ENCODE measurements at places on chromosomes 7 and 10. TPM values are rescaled to one million over a fixed set of nuclear protein-coding genes. Genes with fewer than 3 reads are reported as not detected.

- no peak overlapping the region for H3K4me3 ChIP-seq
- H3K27me3 ChIP-seq, result no peaks in the 10 kb centered on the region
- no peak for DNase-seq
- no peaks in the 10 kb centered on the region for H3K36me3 ChIP-seq
- H3K27ac ChIP-seq, result no peak overlapping the region
- H3K4me1 ChIP-seq, result no peaks in the 10 kb centered on the region
Observed at GRCh38 chr7:81887098-81888090, 117.5 kb upstream of the HGF start.

Gene CALY
- not detected for total RNA-seq

- H3K27me3 ChIP-seq, result peaks cover 1% of the 10 kb centered on the region
- no peaks in the 10 kb centered on the region for H3K4me1 ChIP-seq
- H3K27ac ChIP-seq, result no peak overlapping the region
- DNase-seq, result no peak
Observed at GRCh38 chr10:97551271-97551670, 21.3 kb upstream of the ANKRD2 start.

Gene CCDC71L
- 16.6 TPM for total RNA-seq

Gene CASP7
- total RNA-seq, result 32.6 TPM

Gene LIPM
- total RNA-seq, result not detected

DNA sequence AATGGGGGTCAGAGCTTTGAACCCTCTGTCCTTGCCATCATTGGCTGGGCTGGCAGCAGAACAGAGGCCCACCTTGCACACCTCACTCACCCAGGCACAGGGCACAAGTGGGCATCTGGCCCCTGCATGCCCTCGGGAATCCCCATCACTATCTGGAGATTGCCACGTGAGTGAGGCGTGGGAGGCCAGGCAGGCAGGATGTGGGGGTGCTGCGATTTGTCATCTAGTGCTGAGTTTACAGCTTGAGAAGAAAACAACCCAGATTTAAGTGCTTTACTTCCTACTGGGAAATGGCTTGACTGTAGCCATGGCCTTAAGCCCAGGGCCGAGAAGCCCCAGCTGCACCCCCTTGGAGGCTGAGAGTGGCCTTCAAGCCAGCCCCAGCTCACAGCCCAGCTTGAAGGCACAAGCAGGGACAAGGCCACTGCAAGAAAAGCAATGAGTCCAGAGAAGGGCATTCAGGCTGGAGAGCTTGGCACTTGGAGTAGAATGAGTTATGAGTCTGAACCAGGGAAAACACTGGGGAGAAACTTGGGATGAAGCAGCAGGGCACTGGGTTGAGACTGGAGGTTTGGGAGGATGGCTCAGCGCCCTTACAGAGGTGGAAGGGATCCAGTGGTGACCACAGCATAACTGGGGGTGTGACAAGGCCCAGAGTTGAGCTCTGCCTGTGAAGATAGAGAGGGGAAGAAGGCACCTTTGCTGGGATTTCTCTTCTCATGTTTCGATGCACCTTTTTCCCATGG lies 123.0 kb downstream of the CXCL12 start:
- no peaks in the 10 kb centered on the region for H3K27me3 ChIP-seq
- no peaks in the 10 kb centered on the region for H3K4me1 ChIP-seq
- H3K4me3 ChIP-seq, result no peak overlapping the region
- DNase-seq, result no peak
- H3K27ac ChIP-seq, result no peak overlapping the region

Gene SUPV3L1
- total RNA-seq, result 36.8 TPM

DNA sequence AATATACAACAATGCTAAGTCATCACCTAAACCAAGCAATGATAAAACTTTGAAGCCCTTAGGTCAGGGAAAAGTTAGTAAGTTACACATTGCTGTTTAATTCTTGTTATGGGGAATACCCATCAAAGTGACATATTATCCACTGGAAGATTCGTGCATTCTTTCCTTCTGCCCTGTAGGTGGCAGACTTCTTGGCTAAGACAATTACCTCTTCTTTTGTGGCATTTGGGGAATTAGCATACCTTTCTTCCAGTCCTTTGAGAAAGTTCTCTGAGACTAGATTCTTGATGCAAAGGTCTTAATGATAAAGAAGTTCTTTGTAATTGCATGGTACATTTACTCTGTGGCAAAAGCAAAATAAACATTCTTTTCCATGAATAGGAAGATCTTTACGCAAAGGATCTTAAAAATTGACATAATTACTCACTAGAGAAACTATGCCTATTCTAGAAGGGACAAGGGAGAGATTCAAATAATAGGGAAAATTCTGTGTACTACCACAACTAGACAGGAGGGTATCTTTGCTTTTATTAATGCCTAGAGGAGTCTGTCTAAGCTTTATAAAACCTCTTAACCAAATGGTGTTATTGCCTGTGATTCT lies 395.9 kb downstream of the GRM8 start:
- no peak for DNase-seq
- H3K4me3 ChIP-seq, result no peak overlapping the region
- no peak overlapping the region for H3K27ac ChIP-seq
- no peaks in the 10 kb centered on the region for H3K4me1 ChIP-seq

DNA sequence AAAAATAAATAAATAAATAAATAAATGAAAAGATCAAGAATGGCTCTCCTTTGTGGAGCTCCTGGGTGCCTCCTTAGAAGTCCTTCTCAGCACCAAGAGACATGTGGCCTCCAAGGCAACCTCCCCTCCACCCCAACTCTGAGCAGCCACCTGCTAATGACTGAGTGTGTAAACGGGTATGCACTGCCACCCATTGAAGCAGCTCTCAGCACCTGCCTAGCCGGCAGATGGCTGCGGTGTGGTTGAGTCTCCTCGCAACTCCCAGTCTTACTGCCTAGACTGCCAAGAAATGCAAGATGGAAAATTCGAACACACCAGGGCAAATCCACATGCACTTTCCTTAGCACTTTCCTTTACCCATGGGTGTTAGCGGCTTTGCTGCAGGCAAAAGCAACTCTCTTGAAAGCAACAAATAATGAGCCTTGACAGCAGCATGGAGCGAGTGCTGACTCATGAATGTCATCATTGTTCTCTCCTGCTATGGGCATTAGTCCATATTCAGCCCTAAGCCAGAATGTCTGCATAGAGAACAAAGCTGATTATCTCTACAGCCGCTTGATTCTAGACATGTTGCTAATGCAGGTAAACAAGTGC lies 913.9 kb upstream of the AUTS2 start:
- H3K36me3 ChIP-seq, result no peaks in the 10 kb centered on the region
- H3K4me1 ChIP-seq, result no peaks in the 10 kb centered on the region
- H3K27ac ChIP-seq, result no peak overlapping the region
- DNase-seq, result no peak
- H3K4me3 ChIP-seq, result no peak overlapping the region

DNA sequence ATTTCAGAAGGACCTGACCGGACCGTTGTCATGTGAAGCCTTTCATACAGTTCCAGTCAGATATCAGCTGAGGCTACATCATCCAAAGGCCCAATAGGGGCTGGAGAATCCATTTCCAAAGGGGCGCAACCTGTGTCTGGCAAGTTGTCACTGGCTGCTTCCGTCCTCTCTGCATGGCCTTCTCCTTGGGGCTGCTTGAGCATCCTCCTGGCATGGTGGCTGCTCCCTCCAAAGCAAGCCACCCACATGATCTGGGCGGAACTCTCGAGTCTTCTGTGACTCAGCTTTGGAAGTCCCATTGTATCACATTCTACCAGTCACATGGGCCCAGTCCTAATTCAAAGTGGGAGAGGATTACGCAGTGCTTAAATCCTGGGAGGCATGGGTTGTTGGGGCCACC lies 207.0 kb upstream of the SHH start:
- H3K36me3 ChIP-seq, result no peaks in the 10 kb centered on the region
- DNase-seq, result no peak

- peaks cover under 1% of the 10 kb centered on the region for H3K27me3 ChIP-seq
- no peak overlapping the region for H3K4me3 ChIP-seq
- H3K27ac ChIP-seq, result no peak overlapping the region
- DNase-seq, result no peak
Observed at GRCh38 chr10:78696791-78697395, 371.9 kb upstream of the ZMIZ1 start.

Gene CRTAC1
- total RNA-seq, result not detected

GRCh38 chr7:25567430-25567829 lies 339.1 kb upstream of the NPVF start:
- no peak overlapping the region for H3K27ac ChIP-seq
- peaks cover 6% of the 10 kb centered on the region for H3K4me1 ChIP-seq
- H3K4me3 ChIP-seq, result no peak overlapping the region
- no peaks in the 10 kb centered on the region for H3K27me3 ChIP-seq
- DNase-seq, result no peak

GRCh38 chr7:106583100-106583499 lies 77.9 kb downstream of the CCDC71L start:
- H3K4me3 ChIP-seq, result no peak overlapping the region
- DNase-seq, result no peak
- H3K27ac ChIP-seq, result no peak overlapping the region
- H3K4me1 ChIP-seq, result no peaks in the 10 kb centered on the region
- H3K27me3 ChIP-seq, result no peaks in the 10 kb centered on the region

DNA sequence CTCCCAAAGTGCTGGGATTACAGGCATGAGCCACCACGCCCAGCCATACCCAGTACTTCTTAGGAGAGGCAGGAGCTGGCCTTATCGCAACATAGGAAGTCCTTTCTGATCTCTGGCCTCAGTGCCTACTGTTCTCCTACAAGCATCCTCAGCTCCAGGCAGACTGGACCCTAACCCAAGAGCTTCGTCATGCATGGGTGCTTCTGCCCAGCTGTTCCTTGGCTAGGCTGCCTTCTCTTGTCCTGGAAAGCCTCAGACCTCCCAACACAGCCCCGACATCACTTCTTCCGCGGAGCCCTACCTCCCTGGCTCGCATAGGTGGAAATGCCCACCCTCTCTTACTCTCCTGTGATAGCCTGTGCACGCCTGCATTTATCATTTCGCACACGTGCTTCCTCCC lies 15.8 kb downstream of the BCL7B start:
- no peak for DNase-seq
- H3K27me3 ChIP-seq, result no peaks in the 10 kb centered on the region
- peaks cover 8% of the 10 kb centered on the region for H3K4me1 ChIP-seq
- H3K36me3 ChIP-seq, result peaks cover 61% of the 10 kb centered on the region
- no peak overlapping the region for H3K27ac ChIP-seq

DNA sequence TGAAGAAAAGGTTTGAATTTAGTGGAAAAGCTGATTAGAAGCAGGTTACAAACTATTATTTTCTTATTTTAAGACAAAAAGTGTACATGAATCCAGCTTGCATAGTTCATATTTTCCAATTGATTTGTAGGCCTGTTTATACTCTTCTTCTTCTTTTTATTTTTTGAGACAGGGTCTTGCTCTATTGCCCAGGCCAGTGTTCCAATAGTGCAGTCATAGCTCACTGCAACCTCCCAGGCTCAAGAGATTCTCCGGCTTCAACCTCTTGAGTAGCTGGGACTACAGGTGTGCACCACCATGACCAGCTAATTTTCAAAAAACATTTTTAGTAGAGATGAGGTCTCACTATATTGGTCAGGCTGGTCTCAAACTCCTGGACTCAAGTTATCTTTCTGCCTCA lies 45.0 kb downstream of the ARL4A start:
- H3K27ac ChIP-seq, result peak overlapping the region; percentile 43
- no peak overlapping the region for H3K4me3 ChIP-seq
- DNase-seq, result no peak
- H3K36me3 ChIP-seq, result peaks cover 2% of the 10 kb centered on the region
- H3K27me3 ChIP-seq, result no peaks in the 10 kb centered on the region

DNA sequence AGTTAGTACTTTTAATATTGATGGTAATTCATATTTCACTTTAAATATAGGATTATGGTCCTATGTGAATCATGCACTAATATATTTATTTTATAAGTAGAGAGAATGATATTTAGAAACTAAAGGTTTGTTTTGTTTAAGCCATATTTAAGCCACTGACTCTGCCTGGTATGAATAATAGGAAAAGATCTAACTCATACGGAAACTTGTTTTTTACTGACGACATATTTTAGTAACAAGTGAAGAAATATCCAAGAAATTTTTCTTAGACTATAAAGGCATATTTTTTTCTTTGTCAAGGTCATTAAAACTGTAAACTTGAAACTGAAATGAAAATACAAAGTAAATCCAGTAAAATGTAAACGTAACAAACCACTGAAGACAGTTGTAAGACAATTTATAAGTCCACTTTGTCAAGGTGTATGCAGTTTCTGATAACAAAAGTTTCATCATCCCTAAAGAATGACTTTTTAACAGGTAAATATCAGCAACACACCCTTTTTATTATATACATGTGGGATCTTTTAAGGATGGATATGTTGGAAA lies 147.1 kb downstream of the PHF14 start:
- H3K27me3 ChIP-seq, result no peaks in the 10 kb centered on the region
- H3K4me1 ChIP-seq, result peaks cover 10% of the 10 kb centered on the region
- H3K36me3 ChIP-seq, result peaks cover 12% of the 10 kb centered on the region
- no peak overlapping the region for H3K27ac ChIP-seq

DNA sequence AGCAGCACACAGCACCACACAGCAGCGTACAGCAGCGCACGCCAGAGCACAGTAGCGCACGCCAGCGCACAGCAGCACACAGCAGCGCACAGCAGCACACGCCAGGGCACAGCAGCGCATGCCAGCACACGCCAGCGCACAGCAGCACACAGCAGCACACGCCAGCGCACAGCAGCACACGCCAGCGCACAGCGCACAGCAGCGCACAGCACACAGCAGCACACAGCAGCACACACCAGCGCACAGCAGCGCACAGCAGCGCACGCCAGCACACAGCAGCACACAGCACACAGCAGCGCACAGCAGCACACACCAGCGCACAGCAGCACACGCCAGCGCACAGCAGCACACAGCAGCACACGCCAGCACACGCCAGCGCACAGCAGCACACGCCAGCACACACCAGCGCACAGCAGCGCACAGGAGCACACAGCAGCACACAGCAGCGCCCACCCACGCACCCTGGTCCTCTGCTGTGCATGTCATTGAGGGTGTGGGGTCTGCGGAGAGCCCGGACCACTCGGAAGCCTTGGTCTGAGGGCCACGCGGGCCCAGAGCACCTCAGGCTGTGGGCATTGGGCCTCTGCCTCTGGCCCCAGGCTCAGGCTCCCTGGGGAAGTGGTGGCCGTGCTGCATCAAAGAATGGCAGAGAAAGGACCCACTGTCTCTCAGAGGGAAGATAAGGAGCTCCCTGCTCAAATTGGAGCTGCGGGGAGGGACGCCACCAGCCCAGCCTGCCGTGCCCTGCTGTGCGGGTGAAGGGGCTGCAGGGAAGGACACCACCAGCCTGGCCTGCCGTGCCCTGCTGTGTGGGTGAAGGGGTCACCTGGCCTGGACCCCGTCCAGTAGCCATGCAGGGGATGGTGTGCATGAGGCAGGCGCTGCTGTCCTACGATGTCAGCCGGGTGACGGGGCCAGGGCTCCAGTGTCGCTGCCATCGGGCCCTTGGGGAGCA lies 27.5 kb upstream of the GPR146 start:
- no peak for DNase-seq
- H3K36me3 ChIP-seq, result peaks cover 11% of the 10 kb centered on the region
- no peak overlapping the region for H3K27ac ChIP-seq
- no peaks in the 10 kb centered on the region for H3K27me3 ChIP-seq
- no peak overlapping the region for H3K4me3 ChIP-seq

All from activated CD8-positive, alpha-beta T cell treated with anti-CD3 and anti-CD28 coated beads, Interleukin-2, amount 10 ng/mL, durations not matched to agents 7 days and 5 days (primary cell).